ENCODE measurements at places on chromosomes 2 and 18.

- no peak for DNase-seq
These were observed 203.0 kb downstream of the TNS1 start for GRCh38 chr2:217799563-217800432.

GRCh38 chr2:215361211-215361875, 49.5 kb downstream of the ATIC start:
- DNase-seq, result no peak

DNA sequence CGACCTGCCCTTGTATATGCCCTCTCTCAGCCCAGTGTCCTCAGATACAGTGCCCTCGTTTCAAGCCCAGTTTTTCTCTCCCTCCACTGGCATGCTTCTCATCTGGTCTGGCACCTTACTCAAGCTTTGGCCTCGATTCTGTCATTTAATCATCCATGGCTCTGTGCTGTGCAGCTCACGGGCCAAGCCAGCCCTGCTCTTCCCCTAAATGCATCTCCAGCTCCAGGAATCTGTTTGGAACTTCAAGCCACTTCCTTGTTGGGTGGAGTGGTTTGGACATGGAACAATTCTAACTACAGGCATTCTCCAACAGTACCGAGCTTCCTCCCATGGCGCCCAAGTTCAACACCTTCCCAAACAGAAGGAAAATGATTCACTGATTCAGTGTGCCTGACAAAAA, 76.7 kb upstream of the ZNF397 start:
- DNase-seq, result no peak

- no peak for DNase-seq
These were observed 42.9 kb upstream of the SERTAD2 start for GRCh38 chr2:64696636-64697035.

DNA sequence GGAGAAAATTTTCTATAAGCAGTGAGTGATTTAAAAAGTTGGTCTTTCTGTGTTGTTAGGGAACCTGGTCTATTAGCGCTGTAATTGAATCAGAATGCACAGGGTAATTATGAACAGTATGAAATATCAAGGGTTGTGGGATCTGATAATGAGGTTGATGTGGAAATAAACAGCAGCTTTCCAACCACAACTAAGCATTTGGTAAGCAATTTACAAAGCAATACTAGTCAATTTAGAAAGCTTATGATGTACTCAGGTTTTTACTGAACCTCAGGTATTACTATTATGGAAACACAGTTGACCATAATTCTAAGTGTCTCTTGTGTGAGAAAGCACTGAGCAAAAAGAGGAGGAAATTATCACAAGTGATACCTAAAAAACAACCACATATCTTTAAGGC, 11.0 kb upstream of the SMCHD1 start:
- no peak for DNase-seq

DNA sequence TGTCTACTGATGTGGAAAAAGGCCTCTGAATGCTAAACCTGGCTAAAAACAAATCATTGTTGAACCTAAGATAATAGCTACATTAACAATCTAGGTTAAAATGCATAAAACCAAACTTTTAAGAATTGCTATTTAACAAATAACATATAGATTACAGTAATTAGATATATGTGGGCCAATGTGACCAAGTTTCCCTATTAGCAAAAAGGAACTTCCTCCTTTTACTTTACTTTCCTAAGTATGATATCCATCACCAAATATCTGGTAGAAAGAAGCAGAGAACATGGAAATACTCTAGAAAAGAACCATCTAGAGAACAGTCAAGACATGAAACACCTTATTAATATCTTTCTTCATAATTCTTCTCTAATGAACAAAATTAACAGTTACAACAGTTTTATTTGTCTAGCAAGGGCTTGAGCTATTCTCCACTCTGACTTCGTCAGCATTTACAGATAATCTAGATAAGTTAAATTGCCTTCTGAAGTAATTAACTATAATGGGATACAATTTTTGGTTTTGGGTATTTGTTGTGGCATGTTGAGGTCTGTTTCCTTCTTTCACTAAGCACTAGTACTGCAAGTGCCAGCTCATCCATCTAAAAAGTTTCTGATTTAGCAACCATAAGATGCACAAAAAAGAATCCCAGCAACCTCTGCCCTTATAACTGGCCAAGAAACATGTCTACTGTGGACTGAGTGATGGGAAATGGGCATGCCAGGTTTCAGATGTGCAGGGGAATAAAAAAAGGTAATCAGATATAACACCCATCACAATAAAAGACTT, 53.3 kb downstream of the MEMO1 start:
- DNase-seq, result no peak

GRCh38 chr2:105371810-105372209, 27.0 kb downstream of the FHL2 start:
- DNase-seq, result no peak

DNA sequence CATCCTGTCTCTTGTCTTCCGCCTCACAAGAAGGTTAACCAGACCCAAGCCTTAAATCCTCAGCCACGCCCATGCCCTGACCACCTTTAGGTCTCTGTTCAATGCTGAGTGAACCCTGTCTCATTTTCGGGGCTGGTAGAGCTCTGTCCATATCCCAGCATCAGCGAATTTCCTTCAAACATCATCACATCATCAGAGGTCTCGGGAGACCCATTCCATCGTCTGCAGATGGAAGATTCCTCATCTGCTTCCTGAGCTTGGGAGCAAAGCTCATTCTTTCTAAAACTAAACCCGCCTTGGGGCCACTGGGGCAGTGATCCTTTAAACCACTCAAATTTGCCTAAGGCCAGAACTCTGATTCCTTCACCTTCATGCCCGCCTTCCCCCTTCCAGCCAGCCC, 173.7 kb downstream of the TTC32 start:
- DNase-seq, result no peak

All from effector CD4-positive, alpha-beta T cell (primary cell).